CD4-positive, alpha-beta T cell treated with Interleukin-17A for 4 hours (primary cell): ENCODE measurements at places on chromosomes 2 and 18.

- DNase-seq: no peak
These were observed 16.7 kb downstream of the PKDCC start for GRCh38 chr2:42064417-42064942.

- peak; percentile 16 for DNase-seq
These were observed 33.4 kb downstream of the XRCC5 start for GRCh38 chr2:216142540-216142939.

DNA sequence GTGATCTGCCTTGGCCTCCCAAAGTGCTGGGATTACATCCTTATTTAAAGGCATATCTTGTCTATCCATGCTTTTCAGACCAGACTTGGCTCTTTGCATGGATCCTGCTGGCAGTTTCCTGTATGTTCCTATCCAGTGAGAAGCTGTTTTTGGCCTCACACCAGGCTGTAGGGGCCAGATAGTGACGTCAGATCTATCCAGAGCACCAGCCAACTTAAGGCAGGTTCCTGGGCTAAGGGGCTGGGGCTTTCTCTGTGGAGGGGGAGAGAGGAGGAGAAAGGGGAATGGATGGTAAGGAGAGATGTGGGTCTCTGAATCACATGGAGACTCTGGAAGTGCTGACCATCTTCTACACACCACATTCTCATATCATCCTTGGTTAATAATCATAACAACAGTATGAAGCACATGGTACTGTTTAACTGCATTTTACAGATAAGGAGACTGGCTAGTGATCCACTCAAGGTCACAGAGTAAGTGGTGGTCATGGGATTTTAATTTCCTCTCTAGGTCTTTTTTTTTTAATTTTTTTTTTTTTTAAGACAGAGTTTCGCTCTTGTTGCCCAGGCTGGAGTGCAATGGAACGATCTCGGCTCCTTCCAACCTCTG is 2.0 kb upstream of the FAM117B start:
- DNase-seq: no peak

- no peak for DNase-seq
These were observed 84.4 kb downstream of the MAP4K4 start for GRCh38 chr2:101781791-101782426.

GRCh38 chr2:151071382-151071781 is 190.3 kb downstream of the RBM43 start:
- DNase-seq: no peak

- no peak for DNase-seq
These were observed 390.7 kb downstream of the TMEM182 start for GRCh38 chr2:103152556-103152955.
